ENCODE measurements at places on chromosomes 7 and 10.

DNA sequence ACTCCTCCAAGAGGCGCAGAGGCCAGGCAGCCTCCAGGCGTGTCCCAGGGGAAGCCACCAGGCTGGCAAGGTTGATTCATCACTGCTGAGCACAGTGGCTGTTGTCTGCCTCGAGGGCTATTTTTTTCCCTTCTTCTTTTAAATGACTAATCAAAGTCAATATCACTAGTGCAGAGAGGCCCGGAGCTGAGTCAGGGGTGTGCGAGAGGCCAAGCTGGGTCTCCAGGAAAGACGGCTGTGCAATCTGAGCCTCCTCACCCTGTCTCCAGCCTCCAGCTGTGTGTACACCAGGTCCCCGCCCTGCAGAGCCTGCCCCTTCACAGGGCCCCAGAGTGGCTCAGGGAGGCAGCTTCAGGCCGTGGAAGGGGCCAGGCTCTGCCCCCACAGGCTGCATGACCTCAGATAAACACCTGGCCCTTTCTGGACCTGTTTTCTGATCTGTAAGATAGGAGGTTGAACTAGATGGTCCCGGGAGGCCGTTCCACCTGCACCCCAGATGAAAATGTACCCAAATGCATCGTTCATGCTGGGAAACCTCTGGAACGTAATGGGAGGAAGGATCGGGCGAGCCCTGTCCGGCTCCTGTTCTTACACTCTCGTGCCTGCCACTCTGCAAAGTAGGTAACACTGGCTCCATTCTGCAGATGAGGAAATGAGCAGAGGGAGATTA is 3.7 kb downstream of the STX1A start:
- DNase-seq: peak; percentile 99

DNA sequence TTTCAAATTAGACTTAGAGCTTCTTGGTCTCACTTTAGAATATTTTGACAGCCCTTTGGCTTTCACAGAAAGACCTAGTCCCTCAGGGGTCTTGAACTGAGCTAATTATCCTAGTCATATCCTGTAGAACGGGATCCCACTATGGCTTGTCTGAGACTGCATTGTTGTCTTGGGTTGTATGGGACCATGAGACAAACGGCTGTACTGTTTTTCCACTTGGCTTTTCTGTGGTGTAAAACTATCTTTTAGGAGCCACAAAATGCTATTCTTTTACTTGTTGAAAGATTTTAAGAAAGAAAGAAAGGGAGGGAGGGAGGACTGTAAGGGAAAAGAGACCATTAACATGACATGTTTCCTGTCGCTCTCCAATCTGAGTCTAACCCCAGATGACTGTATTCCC is 432.5 kb downstream of the AUTS2 start:
- no peak for DNase-seq

DNA sequence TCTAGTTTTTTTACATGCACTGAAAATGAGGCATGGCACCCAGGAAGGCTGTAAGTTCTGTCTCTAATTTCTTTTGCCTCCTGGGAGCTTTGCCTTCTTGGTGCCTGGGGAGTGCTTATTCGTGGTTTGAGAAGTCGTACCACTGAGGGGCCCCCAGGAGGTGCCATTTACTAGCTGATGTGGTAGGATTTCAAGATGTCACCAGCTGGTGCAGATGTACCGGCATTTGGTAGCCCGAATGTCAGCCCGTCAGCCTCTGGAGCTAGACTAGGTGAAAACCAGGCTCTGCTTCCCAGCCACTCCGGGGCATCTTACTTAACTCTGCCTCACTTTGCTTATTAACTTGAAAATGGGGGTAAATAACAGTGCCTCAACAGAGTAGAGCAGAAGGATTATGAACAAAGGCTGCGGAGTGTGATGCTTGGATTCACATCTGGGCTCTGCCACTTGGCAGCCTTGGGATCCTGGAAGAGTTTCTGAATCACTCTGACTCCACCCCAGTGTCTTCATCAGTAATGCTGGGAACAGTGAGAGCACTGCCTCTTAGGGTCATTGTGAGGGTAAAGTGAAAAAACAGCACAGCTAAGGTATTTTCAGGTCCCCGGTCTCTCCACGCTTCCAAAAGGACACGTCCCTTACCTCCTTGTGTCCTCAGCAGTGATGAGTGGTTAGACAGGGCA is 31.4 kb upstream of the BTBD16 start:
- DNase-seq: no peak

DNA sequence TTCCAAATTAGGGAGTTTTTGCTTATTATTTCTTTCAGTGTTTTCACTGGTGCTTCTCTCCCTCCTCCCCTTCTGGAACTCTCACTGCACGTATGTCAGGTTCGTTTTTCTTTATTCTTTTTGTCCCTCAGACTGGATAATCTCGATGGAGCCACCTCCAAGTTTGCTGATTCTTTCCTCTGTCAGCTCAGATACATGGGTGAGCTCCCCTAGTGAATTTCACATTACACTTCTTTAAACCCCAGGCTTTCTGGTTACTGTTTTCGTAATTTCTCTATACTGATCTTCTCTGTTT is 20.8 kb upstream of the NCAPG2 start:
- DNase-seq: no peak

GRCh38 chr10:99850767-99851340 is 68.4 kb downstream of the ABCC2 start:
- no peak for DNase-seq
